ENCODE measurements at places on chromosomes 6 and 20.
A peak's percentile ranks its signal among the peaks of the same experiment; 100 is the strongest.

GRCh38 chr6:90044833-90045381, 150.6 kb downstream of the GJA10 start:
- peak; percentile 88 for DNase-seq

- no peak for DNase-seq
These were observed 1516.4 kb upstream of the DEFB115 start for GRCh38 chr20:29740951-29741593.

GRCh38 chr20:7734216-7734615, 206.0 kb downstream of the HAO1 start:
- DNase-seq: no peak

DNA sequence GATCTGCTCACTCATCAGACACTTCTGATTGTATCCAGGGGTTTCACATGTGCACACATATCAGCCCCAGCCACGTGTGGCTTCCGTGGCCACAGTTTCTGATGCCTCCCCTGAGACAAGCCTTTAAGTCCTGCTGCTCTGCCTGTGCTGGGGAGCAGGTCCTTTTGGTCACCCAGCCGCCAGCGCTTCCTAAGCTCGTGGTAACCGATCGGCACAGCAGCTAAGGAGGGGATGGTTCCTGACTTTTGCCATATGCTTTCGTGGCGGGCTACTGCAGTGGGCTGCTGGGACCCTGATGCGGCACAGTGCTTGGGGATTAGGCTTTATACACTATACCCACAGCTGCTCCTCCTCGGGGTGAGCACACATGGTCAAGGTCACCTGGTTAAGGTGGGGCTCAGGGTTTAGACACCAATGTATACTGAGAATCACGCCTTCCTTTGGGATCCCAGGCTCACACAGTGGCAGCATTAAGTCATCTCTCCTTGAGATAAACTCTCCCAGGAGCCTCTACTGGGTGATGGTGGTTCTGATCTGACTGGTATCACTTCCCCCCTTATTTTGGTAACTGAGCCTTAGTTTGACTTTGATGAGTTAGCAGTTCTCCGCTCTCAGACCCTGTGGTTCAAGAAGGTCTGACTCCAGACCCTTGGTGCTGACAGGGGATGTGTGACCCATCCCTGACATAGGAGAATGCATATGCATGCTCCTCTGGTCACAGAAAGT, 85.9 kb upstream of the KCNG1 start:
- DNase-seq: no peak

DNA sequence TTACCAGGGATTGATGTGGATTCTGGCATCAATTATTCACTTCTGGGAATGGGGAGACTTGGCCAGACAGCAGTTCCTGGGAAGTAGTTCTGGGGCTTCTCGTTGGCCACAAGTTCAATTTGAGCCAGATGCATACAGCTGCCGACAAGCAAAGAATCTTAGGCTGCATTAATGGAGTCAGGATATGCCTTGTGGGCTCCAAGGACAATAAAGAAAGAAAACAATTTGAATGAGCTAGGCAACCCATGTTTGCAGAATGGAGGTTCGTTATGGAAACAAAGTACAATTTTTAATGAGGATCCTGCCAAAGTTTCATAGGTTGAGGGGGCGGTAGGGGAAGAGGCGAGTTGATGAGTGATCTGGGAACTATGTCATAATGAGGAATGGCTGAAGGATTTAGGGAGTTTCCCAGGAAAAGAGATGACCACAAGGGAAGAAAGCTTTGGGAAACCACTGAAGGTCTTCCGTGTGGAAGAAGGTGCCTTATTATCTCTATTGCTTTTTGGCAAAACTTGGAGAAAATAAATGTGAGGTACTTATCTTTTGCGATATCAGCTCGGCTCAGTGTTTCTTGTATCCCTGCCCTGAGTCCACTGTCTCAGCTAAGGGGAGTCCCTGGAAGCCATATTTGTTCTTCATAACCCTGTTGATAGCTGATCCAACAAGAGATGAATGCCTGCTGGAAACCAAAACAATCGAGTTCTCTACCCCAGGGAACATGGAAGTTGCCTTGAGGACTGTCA, 181.0 kb upstream of the ZNF217 start:
- DNase-seq: peak; percentile 95

- DNase-seq: no peak
These were observed 155.2 kb downstream of the PACRG start for GRCh38 chr6:162882801-162883481.

- peak; percentile 7 for DNase-seq
These were observed 261.5 kb downstream of the TAF4 start for GRCh38 chr20:61803915-61804751.

GRCh38 chr6:16511040-16511660, 250.1 kb downstream of the ATXN1 start:
- peak; percentile 48 for DNase-seq

GRCh38 chr6:17038316-17038715, 63.5 kb upstream of the STMND1 start:
- peak; percentile 79 for DNase-seq

- DNase-seq: peak; percentile 8
These were observed 37.9 kb downstream of the MAFB start for GRCh38 chr20:40651151-40651550.

DNA sequence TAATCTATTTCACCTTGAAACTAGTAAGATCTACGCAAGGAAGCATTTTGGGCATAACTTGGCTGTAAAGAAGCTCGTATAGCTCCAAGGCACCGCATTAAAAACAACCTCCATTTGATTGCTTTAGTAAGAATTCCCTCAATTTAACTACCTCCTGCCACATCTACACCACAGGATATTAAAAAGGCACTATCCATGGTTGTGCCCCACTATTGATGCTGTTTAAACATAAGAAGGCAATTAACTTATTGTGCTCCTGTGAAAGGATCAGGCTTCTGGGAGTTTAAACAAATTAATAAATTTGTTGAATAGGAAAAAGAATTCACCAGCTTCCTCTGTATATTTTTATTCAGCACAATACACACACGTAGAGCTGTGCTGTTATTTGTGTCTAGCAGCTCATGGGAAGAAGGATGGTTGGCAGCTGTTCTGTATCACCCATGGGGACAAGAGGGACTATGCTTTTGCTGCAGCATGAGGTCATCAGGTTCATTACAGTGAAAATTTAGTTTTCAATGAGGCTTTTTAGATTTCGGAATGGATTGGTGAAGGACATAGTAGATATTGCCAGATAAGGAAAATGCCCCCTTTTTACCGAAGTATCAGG, 513.3 kb downstream of the HAO1 start:
- DNase-seq: no peak

DNA sequence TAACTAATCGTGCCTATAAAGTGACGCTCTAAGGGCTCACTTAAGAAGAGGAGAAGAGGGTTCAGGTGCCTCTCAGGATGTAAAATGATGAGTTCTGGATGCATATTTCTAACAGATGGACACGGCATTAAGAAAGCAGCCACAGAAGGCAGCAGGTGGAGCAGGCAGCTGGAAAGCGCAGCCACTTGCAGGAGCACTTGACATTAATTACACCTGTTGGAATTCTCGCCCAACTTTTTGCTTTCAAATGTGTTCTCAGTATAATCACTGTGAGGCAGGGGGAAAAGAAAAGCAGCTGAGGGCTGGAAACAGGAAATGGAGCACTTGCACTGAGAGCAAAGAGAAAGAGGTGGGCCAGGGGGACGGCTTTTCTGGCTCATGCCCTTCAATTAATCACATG, 164.2 kb downstream of the NKAIN2 start:
- no peak for DNase-seq

Measured in IMR-90 (cell line).